ENCODE measurements at places on chromosomes 12 and 14.

- DNase-seq: no peak
Observed at GRCh38 chr14:54599966-54600716, 33.2 kb downstream of the SAMD4A start.

- no peak for DNase-seq
Observed at GRCh38 chr14:91415794-91416743, 1.6 kb downstream of the CCDC88C start.

DNA sequence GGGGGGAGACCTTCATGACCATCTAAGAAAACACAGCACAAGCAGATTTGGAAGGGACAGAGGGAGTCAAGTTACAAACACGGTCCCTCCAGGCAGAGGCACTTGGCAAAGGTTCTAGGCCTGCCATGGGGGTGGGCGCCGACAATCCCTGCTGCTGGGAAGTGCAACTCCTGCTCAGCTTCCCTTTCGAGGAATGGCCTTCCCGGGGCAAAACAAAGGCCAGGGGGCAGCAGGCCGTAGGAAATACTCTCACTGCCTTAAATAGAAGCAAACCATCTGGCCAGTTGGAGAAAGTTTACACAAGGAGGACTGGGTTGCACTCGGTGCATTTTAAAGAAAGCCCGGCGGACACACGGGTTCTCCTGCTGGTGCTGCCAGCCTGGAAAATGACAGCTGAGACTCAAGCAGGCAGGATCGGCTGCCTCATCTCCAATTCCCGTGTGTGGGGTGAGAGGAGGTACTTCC lies 65.8 kb downstream of the ITPK1 start:
- DNase-seq: no peak

DNA sequence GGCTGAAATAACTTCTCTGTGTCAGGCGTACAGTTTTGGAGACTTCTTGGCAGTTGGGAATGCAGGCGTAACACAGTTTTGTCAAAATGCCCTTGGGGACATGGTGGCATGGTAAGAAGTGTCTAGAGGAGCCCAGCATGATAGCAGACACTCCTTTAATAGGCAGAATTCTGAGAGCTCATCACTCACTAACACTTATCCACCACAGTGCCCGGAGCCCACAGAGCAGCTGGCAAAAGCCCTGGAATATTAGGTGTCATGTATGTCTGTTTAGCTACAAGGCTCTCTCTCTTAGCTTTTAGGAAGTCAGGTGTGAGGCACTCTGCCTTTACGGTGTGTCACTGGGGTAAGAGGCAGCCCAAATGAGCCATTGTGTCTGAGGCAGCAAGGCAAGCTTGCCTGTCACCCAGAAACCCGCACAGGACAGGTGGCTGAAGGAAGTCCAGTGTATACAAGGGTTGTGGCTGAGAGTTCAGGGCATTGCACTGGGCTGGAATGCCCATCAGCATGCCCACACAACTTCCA lies 96.3 kb downstream of the ESRRB start:
- no peak for DNase-seq

DNA sequence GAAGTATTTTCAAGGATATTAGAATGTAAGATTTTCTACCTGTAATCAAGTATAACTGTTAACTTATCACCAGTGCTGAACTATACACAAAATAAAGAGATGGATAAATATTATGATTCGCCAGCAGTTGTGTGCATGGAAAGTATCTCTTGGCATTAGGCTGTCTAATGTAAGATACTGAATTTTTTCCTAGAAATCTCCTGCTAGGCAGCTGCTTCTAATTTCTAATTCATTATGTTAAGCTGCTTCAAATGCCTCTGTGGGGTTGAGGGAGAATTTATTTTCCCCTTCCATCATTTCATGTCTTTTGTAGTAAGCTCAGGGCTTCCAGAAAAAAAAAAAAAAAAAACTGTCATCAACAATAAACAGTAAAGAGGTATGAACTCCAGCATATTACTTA lies 516.0 kb downstream of the DIO2 start:
- DNase-seq: no peak

GRCh38 chr14:36021591-36022320 lies 154.8 kb downstream of the PTCSC3 start:
- DNase-seq: no peak

DNA sequence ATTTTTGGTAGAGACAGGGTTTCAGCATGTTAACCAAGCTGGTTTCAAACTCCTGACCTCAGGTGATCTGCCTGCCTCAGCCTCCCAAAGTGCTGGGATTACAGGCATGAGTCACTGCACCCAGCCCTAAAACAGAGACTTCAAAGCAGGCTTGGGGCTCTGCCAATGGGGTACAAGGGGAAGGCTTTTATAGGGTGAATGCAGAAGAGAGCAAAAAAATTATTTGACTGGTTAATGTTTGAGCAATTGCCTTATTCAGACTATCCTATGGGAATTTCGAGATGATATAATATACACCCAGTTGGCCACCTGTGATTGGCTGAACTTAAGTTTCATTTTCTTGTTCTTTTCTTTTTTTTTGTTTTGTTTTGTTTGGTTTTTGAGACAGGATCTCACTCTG lies 31.5 kb upstream of the ACTN1 start:
- no peak for DNase-seq

- DNase-seq: no peak
Observed at GRCh38 chr14:81435048-81435390, 34.9 kb upstream of the STON2 start.

GRCh38 chr14:58200846-58201245 lies 897 bp downstream of the ACTR10 start:
- no peak for DNase-seq

- DNase-seq: peak; percentile 7
Observed at GRCh38 chr14:92603309-92604242, 90.0 kb downstream of the RIN3 start.

GRCh38 chr12:78568321-78569020 lies 296.1 kb upstream of the SYT1 start:
- DNase-seq: no peak

DNA sequence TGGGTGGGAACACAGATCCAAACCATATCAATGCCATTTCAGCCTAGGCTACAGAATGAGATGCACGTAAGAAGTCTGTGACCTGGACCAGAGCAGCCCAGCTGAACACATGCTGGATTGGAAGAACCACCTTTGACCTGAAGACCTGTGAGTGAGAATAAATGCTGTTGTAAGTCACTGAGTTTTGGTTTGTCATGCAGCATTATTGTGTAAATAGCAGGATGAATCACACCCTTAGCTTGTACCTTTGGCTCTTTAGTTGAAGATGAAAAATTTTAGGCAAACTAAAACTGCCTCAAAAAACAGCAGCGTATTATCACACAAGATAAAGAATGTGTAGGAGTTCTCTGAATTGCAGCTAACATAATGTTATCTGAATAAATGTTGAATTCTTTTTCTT lies 199.4 kb upstream of the LRIG3 start:
- DNase-seq: no peak

GRCh38 chr12:40672741-40673271 lies 19.4 kb upstream of the CNTN1 start:
- no peak for DNase-seq

DNA sequence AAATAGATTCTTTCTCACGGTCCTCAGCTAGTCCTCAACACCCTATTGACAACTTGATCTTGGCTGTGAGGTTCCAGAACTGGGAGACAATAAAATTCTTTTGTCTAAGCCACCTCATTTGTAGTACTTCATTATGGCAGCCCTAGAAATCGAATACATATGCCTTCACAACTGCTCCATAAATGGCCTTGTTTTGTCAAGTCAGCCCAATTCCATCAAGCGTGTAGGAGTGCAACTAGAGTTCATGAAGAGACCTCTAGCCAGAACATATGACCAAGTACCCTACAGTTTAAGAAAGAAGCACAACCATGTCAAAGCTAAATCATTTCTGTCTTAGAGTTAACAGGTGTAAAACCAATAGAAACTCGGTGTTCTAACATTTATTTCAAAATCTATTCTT lies 45.0 kb upstream of the PLEKHA5 start:
- DNase-seq: no peak

GRCh38 chr12:109463756-109464155 lies 13.3 kb downstream of the KCTD10 start:
- DNase-seq: no peak

DNA sequence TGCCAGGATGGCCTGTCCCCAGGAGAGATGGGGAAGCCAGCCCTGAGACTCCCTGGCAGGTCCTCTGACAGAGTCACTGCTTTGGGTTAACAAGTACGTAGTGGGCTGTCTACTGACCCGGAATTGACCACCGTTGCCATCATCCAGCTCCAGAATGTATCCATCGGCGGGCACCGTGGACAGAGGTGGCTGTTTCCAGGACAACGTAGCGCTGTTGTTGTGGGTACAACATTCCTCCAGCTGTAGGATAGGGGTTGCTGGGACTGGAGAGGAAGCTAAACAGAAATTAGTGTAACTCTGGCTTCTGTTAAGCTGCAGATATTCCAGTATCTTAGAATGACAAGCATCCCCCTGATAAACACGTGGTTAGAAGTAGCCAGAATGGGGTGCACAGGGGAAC lies 56.3 kb upstream of the PYGL start:
- DNase-seq: no peak

- no peak for DNase-seq
Observed at GRCh38 chr12:54432815-54433164, 13.7 kb upstream of the ITGA5 start.

DNA sequence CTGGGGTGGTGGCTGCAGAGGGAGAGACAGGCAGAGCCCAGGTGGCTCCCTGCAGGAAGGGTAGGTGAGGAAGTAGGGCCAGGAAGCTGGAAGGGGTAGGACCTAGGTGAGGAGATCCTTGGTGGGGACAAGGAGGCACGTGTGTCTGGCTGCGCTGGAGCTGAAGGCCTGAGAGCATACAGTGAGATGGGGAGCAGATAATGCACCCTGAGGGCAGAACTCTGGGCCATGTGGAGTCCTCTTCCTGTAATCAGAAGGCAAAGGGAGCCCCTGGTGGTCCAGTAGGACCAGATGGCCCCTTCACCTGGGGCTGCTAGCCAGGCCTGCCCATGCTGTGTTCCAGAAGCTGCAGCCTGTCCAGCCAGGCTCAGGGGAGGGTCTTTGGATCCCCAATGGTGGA lies 15.3 kb upstream of the KRT80 start:
- no peak for DNase-seq

- no peak for DNase-seq
Observed at GRCh38 chr12:72828662-72829324, 556.6 kb downstream of the TRHDE start.

DNA sequence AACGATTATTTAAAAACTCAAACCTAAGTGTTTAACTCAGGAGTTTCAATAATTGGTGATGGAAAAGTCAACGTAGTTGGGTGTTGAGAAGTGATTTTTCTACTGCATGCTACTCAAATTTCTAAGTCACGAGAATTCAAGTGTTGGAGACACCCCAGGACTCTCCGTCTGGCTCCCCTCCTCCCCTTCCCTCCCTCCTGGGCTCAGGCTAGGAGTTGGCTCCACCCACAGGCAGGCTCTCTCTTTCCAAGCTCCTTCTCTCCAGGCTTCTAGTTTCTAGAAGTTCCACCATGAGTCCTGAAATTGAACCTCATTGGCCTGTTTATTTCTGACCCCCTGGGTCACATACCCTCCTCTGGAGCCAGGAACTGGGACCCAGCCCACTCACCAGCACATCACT lies 73.0 kb downstream of the TMEM132D start:
- DNase-seq: no peak

DNA sequence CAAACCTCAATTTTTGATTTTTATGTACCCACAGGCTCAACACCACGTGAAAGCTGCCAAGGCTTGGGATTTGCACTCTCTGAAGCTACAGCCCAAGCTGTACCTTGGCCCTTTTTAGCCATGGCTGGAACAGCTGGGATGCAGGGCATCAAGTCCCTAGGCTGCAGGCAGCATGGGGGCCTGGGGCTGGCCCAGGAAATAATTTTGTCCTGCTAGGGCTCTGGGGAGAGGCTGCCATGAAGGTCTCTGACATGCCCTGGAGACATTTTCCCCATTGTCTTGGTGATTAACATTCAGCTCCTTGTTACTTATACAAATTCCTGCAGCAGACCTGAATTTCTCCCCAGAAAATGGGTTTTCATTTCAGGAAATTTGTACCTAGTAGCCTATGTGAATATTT lies 103.7 kb downstream of the SCAF11 start:
- DNase-seq: no peak

DNA sequence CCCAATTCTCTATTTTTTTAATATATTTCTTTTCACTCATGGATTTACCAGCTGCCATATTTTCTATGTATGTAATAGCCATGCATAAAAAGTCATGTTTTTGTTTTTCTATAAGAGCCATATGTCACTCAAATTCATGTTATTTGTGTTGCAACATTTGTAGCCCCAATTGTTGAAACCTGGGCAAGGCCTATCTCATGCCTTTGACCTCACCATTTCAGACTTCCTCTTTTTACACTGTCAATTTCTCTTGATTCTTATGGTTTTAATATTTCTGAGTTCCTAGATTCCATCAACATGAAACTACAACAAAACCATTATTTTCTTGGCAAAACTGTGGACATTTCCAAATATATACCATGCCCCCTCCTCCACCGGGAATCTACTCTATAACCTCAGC lies 647.5 kb downstream of the C12orf50 start:
- no peak for DNase-seq

GRCh38 chr12:106769078-106769477 lies 5.4 kb upstream of the RIC8B start:
- DNase-seq: no peak

GRCh38 chr12:12836571-12836970 lies 23.4 kb downstream of the DDX47 start:
- no peak for DNase-seq

DNA sequence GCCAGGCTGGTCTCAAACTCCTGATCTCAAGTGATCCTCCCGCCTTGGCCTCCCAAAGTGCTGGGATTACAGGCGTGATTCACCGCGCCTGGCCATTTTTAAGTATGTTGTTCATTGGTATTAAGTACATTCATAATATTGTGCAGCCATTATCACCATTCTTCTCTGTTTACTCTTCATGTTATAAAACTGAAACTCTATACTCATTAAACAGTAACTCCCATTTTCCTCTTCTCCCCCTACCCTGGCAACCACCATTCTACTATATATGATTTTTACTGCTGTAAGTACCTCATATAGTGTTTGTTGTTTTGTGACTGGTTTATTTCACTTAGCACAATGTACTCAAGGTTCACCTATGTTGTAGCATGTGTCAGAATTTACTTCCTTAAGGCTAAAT lies 23.1 kb downstream of the METAP2 start:
- no peak for DNase-seq

GRCh38 chr14:100850841-100851585 lies 25.1 kb downstream of the MEG3 start:
- no peak for DNase-seq

GRCh38 chr12:4555804-4556203 lies 6.2 kb upstream of the DYRK4 start:
- DNase-seq: no peak

- DNase-seq: no peak
Observed at GRCh38 chr12:38120438-38120837, 196.1 kb upstream of the ALG10B start.
